ENCODE measurements at places on chromosomes 4 and X. TPM values are rescaled to one million over a fixed set of nuclear protein-coding genes. Genes with fewer than 3 reads are reported as not detected.

The SPANXA2 gene
- polyA plus RNA-seq: not detected

The MAGEE1 gene
- 0.63 TPM for polyA plus RNA-seq

The CYP2U1 gene
- 1.6 TPM for polyA plus RNA-seq

The MAGEE2 gene
- polyA plus RNA-seq: not detected

The XK gene
- polyA plus RNA-seq: 1.5 TPM

The NALF2 gene
- polyA plus RNA-seq: 0.14 TPM

The F8A2 gene
- polyA plus RNA-seq: not detected

The GAGE12E gene
- polyA plus RNA-seq: not detected

The SPANXN4 gene
- not detected for polyA plus RNA-seq

The CDK16 gene
- 59.8 TPM for polyA plus RNA-seq

The AGTR2 gene
- polyA plus RNA-seq: not detected

The FMR1NB gene
- not detected for polyA plus RNA-seq

The SCFD2 gene
- 8.2 TPM for polyA plus RNA-seq

The HS3ST1 gene
- polyA plus RNA-seq: 14.5 TPM

The CPLX1 gene
- polyA plus RNA-seq: 0.74 TPM

The APEX2 gene
- 6.6 TPM for polyA plus RNA-seq

The TRPC3 gene
- 0.05 TPM for polyA plus RNA-seq

The SORCS2 gene
- polyA plus RNA-seq: 1.1 TPM

The ZFP42 gene
- polyA plus RNA-seq: not detected

The SPATA4 gene
- not detected for polyA plus RNA-seq

The FAM193A gene
- 10.2 TPM for polyA plus RNA-seq

The RHOXF1 gene
- polyA plus RNA-seq: 0.24 TPM

The PCDH19 gene
- 0.14 TPM for polyA plus RNA-seq

The IQSEC2 gene
- polyA plus RNA-seq: 11.6 TPM

The JCHAIN gene
- 5.4 TPM for polyA plus RNA-seq

The CYTL1 gene
- polyA plus RNA-seq: 0.57 TPM

The GYG2 gene
- polyA plus RNA-seq: 0.16 TPM

The USP17L25 gene
- not detected for polyA plus RNA-seq

The TRPC5OS gene
- not detected for polyA plus RNA-seq

The FRMD7 gene
- not detected for polyA plus RNA-seq

The FBXO8 gene
- polyA plus RNA-seq: 17.9 TPM

The SLIT2 gene
- 1.2 TPM for polyA plus RNA-seq

The IRAK1 gene
- 61.8 TPM for polyA plus RNA-seq

The CT45A3 gene
- not detected for polyA plus RNA-seq

The COX18 gene
- 6.5 TPM for polyA plus RNA-seq

The FHIP1A gene
- 5.4 TPM for polyA plus RNA-seq

The GYPB gene
- not detected for polyA plus RNA-seq

The ITIH6 gene
- not detected for polyA plus RNA-seq

The C4orf36 gene
- polyA plus RNA-seq: 2.0 TPM

The DCAF8L1 gene
- not detected for polyA plus RNA-seq

The ADGRG4 gene
- polyA plus RNA-seq: not detected

The ARMCX1 gene
- polyA plus RNA-seq: 5.5 TPM

The SSX2 gene
- not detected for polyA plus RNA-seq

The SLC10A7 gene
- 2.5 TPM for polyA plus RNA-seq

The USP17L13 gene
- not detected for polyA plus RNA-seq

The TREX2 gene
- 2.8 TPM for polyA plus RNA-seq

The STK26 gene
- 9.1 TPM for polyA plus RNA-seq

The HHIP gene
- polyA plus RNA-seq: not detected

The MAGEA2B gene
- not detected for polyA plus RNA-seq

The MSANTD1 gene
- polyA plus RNA-seq: 0.16 TPM

The AKAP4 gene
- polyA plus RNA-seq: not detected

The NHS gene
- polyA plus RNA-seq: 1.7 TPM

The GPM6B gene
- polyA plus RNA-seq: 1.1 TPM

The WAS gene
- polyA plus RNA-seq: 1.8 TPM

The HMX1 gene
- not detected for polyA plus RNA-seq

All from esophagus (tissue), 2 donors.